ENCODE measurements at places on chromosomes 11 and 22.

DNA sequence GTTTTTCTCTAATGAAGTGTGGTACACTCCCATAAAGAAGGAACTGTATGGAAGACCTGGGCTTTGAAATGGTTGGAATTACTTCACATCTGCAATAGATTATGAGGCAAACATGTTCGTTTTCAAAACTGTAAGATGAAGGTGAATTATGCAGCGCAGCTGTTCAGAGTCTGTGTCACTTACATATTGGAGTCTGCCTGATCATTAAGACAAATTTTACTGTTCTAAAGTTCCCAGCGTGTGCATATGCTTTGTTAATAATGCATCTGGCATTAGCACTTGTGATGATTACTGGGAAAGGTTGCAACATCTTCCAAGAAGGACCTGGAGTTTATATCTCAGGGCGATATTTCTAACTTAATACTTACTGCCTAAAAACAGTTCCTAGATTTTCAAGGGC, 255.2 kb upstream of the ZC3H12C start:
- no peak for DNase-seq

DNA sequence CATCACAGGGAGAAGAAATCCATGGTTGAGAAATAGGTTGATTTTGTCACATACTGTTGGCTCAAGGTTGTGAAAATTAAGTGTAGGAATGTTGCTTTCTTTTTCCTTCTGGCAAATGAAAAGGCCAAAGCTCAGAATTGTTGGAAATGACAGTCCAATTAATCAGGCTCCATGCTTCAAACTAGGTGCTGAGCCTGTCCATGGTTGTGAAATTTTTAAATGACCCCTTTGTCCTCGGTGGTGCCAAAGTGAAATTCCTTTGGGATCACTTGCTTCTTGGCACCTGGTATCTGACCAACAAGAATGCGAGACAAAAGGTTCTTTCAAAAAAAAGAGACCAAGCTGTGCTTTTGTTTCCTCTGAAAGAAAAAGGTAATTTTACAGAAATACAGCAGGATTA, 451.9 kb downstream of the ETS1 start:
- DNase-seq: no peak

- DNase-seq: no peak
Measured at GRCh38 chr11:83990160-83990733, 704.1 kb upstream of the CCDC90B start.

GRCh38 chr11:132589791-132590190, 942.5 kb downstream of the OPCML start:
- no peak for DNase-seq

- DNase-seq: no peak
Measured at GRCh38 chr11:59532620-59533019, 21.3 kb downstream of the OR4D9 start.

DNA sequence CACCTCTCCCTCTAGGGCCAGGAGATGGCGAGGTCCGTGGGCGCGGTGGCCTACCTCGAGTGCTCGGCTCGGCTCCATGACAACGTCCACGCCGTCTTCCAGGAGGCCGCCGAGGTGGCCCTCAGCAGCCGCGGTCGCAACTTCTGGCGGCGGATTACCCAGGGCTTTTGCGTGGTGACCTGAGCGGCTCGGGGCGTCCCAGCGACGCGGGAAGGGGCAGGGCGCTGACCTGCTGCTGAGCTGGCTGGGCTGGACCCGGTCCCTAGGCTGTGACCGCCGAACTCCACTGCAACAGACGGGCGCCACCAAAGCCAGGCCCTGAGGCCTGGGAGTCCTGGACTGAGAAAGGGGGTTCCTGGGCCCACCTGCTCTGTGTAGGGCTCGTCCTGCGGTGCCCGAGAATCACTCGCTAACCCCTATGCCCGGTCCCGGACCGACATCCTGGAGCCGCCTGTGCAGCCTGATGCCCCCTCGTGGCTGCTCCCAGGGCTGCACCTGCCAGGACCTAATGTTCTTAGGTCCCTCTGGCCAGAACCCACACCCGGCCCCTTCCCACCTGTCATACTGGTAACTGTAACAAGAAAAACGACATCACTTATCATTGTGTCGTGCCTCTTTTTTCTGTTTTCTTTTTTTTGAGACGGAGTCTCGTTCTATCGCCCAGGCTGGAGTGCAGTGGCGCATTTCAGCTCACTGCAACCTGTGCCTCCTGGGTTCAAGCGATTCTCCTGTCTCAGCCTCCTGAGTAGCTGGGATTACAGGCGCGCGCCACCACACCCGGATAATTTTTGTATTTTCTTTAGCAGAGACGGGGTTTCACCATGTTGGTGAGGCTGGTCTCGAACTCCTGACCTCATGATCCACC, 15.0 kb downstream of the RHOD start:
- no peak for DNase-seq

- DNase-seq: no peak
Measured at GRCh38 chr11:68312780-68313573, 586 bp downstream of the LRP5 start.

DNA sequence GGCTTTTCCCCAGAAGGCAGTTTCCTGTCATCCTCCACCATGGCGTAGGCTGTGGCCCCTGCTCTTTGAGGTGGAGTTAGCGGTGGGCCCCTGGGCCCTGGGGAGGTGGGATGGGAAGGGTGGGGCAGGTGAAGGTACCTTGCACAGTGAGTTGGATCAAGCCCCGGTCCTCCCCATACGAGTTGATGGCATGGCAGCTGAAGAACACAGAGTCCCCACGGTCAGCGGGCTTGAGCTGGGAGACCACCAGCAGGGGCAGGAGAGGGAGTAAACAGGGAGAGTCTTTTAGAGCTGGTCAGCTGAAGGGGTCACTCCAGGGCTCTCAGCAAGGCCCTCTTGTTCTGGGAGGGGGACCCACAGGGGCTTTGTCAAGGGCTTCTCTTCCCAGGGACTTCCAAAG, 153.4 kb downstream of the CEP164 start:
- no peak for DNase-seq

Measured in cortex of kidney (tissue), 1 donor.